ENCODE measurements at places on chromosomes 4 and X.

DNA sequence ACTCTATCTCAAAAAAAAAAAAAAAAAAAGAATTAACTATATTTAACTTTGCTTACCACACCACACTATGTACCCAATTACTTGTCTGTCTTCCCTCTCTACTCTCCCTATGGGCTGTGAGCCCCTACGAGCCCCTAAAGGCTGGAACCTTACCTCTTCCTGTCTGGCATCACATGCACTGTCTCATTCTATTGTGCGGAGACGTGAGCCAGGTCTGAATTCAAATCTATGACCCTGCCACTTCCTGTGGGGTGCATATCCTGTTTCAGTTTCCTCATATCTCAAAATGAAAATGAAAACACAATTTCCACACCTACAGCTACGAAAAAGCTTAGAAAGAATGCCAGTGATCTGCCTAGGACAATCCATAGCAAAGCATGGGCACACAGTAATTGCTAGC is 42.9 kb upstream of the HS3ST1 start:
- no peak for DNase-seq

DNA sequence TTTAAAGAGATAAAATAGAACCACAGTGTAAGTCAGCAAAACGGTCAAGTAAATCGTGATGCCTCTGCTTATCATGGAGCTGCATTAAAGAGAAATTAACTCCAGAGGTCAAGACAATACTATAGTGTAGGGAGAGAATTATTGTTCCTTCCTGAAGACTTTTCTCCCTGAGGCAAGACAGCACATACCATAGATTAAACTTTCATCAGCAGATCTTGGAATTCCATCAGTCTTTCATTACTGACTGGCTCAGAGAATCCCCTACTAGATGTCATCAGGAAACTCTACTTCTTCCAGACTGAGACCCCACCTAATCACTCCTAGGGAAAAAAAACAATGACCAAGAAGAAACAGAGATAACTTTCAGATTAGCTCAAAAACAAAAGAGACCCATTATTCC is 131.3 kb downstream of the NSUN7 start:
- DNase-seq: no peak

DNA sequence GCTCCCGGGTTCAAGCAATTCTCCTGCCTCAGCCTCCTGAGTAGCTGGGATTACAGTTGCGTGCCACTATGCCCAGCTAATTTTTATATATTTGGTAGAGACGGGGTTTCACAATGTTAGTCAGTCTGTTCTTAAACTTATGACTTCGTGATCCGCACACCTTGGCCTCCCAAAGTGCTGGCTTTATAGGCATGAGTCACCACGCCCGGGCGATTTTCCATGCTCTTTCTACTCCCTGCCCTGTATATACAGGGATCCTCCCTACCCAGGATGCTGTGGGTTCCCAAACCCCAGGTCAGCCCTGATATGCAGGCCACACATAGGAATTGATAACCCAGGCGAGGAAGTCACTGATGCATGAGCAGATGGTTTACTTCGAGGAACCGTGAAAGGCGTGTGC is 31.4 kb downstream of the SSX5 start:
- no peak for DNase-seq

GRCh38 chrX:39875834-39876628 is 221.7 kb downstream of the BCOR start:
- no peak for DNase-seq

DNA sequence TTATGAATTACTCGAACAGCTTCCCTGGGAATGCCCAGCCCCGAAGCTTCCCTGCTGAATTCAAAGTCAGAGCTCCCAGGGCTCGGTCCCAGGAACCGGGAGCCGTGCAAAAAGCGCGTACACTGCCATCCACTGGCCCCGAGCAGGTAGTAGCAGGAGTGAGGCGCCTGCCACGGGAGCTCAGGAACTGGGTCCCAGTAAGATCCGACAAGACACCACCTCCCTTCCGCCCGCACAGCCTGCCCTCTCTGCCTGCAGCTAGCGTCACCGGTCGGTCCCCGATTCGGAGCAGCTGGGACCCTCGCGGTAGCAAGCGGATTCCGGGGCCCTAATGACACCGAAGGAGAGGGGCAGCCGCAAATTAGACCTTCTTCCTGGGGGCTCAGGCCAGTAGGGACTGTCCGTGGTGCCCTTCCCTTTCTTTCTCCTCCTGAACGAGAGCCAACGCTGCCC is 1.2 kb downstream of the CORIN start:
- DNase-seq: peak; percentile 45

- no peak for DNase-seq
Observed at GRCh38 chr4:156201050-156201449, 247.4 kb upstream of the CTSO start.

- peak; percentile 68 for DNase-seq
Observed at GRCh38 chr4:169612871-169613859, 782 bp upstream of the NEK1 start.

GRCh38 chr4:52106191-52106590 is 55.1 kb downstream of the SPATA18 start:
- peak; percentile 10 for DNase-seq

GRCh38 chrX:11282043-11282442 is 11.2 kb upstream of the AMELX start:
- DNase-seq: no peak

- no peak for DNase-seq
Observed at GRCh38 chr4:14049946-14050345, 422.4 kb upstream of the BOD1L1 start.

DNA sequence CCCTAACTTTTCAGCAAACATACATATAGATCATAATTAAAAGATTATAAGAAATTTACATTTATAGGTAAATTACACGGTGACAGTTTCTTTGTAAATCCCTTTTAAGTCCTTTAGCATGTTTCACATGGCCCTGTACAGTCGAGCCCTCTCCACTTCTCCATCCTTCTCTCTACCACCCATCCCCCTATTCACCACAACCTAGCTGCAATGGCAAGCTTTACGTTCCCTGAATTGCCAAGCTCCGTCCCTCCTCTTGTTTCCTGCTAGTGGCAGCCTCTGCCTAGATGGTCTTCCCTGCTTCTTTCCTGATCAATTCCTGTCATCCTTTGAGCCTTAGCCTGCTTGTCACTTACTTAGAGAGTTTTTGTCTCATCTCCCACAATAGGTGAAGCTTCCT is 116.2 kb downstream of the TMA16 start:
- DNase-seq: no peak

GRCh38 chrX:3940000-3940610 is 226.7 kb upstream of the PRKX start:
- no peak for DNase-seq

DNA sequence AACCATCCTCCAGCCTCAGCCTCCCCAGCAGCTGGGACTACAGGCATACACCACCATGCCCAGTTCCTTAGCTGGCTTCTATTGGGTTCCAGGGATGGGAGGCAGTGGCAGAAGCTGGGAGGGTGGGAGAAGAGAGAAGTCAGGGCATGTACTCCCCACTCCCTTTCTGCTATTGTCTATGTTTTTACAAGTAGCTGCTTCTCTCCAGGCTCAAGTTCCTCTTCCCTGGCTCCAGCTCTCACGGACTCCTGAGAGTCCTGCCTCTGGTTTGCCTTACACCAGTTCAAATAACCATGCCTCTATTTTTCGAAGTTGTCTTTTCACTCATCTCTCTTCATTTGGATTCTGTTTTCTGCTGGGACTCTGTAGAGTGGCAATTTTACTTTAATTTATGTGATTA is 2.9 kb downstream of the TBC1D9 start:
- no peak for DNase-seq

- no peak for DNase-seq
Observed at GRCh38 chr4:79182209-79182608, 143.7 kb downstream of the NAA11 start.

- DNase-seq: no peak
Observed at GRCh38 chrX:108090491-108091263, 665 bp downstream of the PSMD10 start.

- DNase-seq: no peak
Observed at GRCh38 chr4:169136330-169136729, 126.3 kb upstream of the CBR4 start.

DNA sequence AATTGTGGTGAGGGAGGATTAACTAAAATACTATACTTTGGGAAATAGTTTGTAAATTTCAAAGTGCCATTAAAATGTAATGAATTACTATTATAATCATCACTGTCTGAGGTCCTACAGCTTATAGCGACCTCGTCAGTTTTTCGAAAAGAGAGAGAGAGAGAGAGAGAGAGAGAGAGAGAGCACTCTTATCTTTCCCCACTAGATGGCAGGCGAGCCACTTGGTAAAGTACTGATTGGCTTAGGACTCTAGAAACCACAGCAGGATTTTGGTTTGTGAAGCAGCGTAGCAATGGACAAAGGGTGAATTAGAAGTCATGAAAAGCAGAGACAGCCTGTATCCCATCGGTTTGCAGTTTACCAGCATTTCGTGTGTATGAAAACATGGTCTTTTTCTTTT is 52.5 kb downstream of the LINC00632 start:
- DNase-seq: peak; percentile 22

- DNase-seq: no peak
Observed at GRCh38 chr4:123398066-123398852, 1.7 kb downstream of the SPRY1 start.

- DNase-seq: no peak
Observed at GRCh38 chrX:109990582-109991276, 12.2 kb upstream of the TMEM164 start.

- DNase-seq: no peak
Observed at GRCh38 chr4:165740911-165741310, 132.1 kb upstream of the TLL1 start.

All from NCI-H1694 treated with DMSO at 0.1 percent for 48 hours (cell line).